ENCODE measurements at places on chromosomes 6 and 20.

- peak; percentile 47 for DNase-seq
These were observed 37.3 kb upstream of the BTN3A2 start for GRCh38 chr6:26327450-26328264.

GRCh38 chr6:71347119-71347518 lies 58.5 kb downstream of the OGFRL1 start:
- DNase-seq = no peak

GRCh38 chr20:6566821-6567220 lies 200.7 kb upstream of the BMP2 start:
- no peak for DNase-seq

DNA sequence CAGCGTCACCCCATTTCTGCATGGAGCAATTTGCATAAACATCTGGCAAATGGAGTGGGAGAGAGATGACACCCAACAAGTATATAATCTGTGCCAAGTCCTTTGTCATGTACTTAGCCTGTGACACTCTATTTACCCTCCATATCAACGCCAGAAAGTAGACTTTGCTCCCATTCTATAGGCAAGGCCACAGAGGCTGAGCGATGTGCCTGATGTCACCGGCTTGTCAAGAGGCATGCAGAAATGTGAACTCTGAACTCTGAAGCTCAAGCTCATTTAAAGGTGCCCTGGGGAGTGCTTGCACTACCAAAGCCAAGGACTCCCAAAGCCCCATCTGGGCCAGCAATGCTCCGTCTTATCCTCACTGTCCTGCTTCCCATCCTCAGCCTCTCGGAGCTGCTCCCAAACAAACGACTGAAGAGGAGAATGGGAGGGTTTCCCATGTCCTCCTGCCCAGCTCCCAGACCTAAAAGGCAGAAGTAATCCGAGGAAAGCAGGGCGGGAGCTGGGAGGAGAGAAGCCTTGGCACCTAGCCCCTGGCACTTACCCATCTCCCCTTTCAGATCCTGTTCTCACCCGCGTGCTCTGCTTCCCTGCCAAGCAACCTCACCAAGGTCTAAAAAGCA lies 9.2 kb downstream of the CPNE5 start:
- DNase-seq = no peak

DNA sequence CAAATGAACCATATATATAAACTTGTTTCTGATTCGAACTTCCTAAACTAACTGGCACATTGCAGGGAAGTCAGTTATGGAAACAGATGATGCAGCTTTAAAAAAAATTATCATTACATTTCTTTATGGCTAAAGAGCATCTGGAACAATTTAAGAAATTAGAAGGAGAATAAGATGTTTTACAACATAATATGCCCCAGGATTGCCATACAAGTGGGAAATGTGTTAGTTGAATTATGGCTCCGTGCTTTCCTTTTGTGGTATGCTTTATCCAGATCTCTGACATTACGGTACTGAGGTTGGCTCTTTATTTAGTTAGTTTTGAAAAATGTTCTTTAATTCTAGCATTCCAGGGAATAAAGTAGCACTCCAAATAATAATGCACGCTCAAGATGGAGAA lies 343.0 kb upstream of the ZFP64 start:
- no peak for DNase-seq

DNA sequence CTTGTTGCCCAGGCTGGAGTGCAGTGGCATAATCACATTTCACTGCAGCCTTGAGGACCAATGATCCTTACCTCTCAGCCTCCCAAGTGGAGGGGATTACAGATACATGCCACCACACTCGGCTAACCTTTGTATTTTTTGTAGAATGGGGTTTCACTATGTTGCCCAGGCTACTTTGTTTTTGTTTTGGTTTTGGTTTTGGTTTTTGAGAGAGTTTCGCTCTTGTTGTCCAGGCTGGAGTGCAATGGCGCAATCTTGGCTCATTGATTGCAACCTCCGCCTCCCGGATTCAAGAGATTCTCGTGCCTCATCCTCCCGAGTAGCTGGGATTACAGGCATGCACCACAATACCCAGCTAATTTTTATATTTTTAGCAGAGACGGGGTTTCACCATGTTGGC lies 105.5 kb downstream of the BMP7 start:
- DNase-seq = no peak

Data from NCI-H187 (cell line).